HTR-8/SVneo (cell line): ENCODE measurements at places on chromosomes 12 and 14.
A peak's percentile ranks its signal among the peaks of the same experiment; 100 is the strongest.

GRCh38 chr12:38720661-38721060 is 184.7 kb downstream of the CPNE8 start:
- DNase-seq = no peak

DNA sequence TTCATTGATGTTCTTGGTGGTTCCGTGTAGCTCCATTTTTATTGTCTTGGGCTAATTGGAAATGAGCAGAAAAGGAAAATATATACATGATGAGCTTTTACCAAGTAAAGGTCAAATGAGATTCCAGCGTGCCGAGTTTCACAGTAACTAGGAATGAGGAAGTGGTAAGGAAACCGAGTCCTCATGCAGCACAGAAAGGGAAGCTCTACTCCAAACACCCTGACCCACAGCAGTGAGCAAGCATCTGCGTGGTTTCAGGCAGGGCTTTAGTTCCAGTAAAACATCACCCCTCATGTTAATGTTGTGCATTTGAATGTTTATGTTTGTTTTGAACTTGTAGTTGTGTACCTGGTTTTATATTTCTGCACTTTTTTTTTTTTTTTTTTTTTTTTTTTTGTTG is 208.0 kb downstream of the SLC41A2 start:
- no peak for DNase-seq

- DNase-seq = no peak
Observed at GRCh38 chr14:104721505-104722431, 2.3 kb upstream of the ADSS1 start.

- no peak for DNase-seq
Observed at GRCh38 chr12:27199638-27200300, 44.3 kb upstream of the STK38L start.

DNA sequence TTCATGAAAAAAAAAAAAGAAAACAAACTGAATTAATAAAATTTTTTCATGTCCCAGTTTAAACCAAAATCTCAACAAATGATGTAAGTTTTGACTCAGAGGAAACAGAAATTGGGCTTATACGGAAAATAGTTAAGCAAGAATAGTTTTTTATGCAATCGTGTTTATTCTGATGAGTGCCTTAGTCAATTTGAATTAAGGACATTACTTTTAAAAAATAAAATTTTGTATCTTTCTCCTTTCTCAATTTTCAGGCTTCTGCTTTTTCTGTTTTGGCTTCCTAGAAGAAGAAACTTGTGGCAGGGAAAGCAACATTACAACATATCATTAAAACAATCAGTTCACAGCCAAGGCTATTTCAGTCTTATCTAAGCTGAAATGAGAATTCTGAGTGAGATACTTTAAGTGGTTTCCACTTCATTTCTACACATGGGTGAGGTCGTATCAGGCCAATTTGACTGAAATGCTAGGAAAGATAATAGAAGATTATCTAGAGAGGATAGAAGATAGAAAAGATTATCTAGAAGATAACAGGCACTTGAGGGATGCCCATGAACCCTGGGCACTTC is 52.4 kb downstream of the BCL2L14 start:
- no peak for DNase-seq

DNA sequence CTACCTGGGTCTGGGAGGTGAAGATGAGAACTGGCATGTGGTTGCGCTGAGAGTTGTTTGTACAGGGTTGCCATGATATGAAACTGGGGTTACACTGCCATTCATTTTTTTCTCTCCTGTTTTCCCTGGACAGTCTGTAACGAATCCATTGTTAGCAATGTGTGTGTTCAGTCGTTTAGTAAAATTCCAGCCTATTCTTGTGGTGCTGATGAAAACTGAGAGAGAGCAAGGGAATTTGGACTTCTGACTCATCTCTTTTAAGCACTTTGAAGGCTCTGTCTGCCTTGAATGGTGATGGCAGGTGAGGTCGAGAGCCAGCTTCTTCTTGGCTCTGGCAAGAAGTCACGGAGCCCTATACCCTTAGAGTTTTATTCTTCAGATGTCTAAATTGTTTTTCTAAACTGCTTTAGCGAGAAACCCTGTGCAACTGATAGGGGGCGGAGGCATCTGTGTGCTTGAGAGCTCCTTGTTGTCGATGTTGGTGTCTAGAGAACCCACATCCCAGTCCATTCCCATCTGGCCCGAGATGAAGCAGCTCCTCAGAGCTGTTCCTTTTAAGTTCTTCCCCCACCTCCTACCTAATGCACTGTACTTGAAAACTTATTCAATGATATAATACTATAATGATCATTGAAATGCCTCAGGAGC is 204.4 kb downstream of the TMX1 start:
- no peak for DNase-seq

- no peak for DNase-seq
Observed at GRCh38 chr12:71243370-71243769, 85.6 kb upstream of the TSPAN8 start.

DNA sequence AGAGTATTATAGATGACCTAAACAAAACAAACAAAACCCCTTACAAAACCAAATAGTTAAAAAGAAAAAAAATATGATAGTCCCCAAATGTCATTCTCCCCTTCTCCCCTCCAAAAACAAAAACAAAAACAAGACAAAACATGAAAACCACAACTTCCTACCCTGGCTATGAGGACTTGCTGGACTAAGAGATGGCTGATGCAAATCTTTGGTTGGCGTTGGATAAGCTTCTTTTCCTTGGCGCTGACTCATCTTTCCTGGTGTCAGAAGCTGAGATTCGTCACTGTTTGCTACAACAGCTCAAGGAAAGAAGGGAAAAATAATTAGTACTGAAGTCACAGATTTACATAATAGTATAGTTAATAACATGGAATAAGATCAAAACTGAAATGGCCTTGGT is 102.5 kb upstream of the BBS10 start:
- peak; percentile 53 for DNase-seq

DNA sequence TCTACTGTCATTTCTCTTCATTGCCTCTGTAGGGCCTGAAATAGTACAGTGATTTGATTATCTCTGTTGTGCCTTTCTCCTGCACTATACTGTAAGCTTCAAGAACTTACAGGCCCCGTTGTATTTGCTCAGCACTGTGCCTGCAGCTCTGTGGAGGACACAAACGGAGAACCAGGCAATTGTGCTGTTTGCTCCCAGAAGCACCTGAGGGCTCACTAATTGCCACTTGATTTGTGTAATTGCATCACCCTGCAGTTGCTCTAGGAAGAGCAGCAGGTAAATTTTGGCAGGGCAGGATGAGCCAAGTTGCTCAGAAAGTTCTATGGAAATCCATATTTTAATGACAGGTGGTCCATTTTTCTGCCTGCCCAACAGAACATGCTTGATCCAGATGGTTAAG is 11.6 kb upstream of the KRT82 start:
- DNase-seq = no peak

- no peak for DNase-seq
Observed at GRCh38 chr12:26870491-26871419, 37.8 kb upstream of the ITPR2 start.

DNA sequence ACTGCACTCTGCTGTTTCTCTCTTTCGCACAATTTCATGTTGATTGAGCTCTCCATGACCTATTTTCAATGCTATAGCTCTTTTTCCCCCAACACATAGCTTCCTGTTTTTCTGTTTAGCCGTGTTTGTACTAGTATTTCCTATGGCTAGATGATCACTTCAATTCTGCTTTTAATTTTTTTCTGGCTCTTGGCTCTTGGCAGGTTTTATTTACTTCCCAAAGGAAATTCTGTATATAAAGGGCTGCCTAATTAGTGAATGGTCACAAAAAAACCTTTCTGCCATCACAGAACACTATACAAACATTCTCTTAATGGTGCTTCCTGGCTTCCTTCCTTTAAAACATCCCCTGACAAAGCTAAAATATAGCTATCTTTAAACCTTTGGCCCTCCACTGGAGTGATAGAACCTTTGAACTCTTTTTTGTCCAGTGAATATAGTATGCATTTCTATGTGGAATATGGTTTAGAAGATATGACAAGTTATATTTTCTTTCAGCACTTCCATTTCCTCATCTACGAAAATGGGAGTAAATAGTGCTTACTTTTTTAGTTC is 88.2 kb downstream of the RASSF9 start:
- no peak for DNase-seq

DNA sequence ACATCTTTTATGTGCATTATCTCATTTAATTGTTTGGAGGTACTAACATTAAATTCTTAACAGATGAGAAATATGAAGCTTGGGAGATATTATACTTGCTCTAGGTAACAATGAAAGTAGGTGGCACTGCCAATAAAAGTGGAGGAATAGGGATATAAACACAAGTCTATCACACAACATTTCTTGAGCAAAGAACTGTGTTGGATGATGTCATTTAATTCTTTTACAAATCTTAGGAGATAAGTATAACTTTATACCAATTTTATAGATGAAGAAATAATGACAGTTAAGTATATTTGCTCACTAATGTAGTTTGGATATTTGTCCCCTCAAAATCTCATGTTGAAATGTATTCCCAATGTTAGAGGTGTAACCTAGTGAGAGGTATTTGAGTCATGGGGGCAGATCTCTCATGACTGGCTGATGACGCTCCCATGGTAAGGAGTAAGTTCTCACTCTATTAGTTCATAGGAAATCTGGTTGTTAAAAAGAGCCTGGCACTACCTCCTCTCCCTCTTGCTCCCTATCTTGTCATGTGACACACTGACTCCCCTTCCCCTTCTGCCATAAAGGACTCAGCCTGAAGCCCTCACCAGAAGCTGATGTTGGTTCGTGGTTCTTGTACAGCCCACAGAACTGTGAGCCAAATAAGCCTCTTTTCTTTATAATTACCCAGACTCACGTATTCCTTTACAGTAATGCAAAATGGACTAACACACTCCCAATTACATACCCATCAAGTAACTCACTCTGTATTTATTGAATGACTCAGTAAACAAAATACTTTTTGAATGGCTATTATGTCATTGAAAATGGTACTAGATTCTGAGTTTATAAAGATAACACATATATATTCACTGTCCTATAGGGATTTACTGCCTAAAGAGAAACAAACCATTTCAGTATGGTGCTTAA is 146.8 kb upstream of the KITLG start:
- no peak for DNase-seq

GRCh38 chr14:69152181-69152901 is 578 bp downstream of the DCAF5 start:
- peak; percentile 66 for DNase-seq

- DNase-seq = no peak
Observed at GRCh38 chr14:20820063-20820904, 17.6 kb upstream of the RNASE1 start.

DNA sequence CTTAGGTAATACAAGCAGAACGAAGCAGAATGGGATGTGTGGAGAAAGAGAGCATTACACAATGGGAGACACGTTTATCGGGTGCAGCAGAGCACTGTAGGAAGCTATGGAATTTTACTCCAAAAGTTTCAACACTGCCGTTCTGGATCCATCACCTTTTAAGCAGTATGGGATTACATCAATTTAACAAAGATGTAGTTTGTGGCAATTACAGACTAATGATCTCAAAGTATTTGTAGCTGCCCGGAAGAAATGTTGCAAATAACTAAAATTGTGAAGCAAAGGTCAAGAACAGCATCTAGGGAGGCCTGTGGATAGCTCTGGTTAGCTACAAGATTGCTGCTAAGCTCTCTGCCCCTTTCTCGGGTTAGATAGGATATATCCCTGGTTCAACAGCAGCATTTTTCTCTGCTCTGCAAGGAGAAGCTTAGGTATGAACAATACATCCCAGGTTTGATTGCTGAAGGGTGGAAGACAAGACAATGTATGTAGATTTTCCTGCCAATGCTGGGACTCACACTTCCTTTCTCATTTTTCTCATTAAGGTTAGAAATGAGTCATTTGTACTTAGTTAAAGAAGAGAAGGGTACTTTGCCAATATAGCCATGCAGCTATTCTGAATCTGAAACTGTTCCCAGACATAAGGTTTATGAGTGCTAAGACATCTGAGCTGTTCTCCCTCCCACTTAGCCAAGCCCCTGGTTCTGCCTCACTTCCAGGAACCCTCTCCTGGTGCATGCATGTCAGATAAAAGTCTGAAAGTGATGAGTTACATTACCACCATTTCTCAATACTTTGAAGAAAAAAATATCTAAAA is 75.0 kb upstream of the HIF1A start:
- DNase-seq = peak; percentile 89

DNA sequence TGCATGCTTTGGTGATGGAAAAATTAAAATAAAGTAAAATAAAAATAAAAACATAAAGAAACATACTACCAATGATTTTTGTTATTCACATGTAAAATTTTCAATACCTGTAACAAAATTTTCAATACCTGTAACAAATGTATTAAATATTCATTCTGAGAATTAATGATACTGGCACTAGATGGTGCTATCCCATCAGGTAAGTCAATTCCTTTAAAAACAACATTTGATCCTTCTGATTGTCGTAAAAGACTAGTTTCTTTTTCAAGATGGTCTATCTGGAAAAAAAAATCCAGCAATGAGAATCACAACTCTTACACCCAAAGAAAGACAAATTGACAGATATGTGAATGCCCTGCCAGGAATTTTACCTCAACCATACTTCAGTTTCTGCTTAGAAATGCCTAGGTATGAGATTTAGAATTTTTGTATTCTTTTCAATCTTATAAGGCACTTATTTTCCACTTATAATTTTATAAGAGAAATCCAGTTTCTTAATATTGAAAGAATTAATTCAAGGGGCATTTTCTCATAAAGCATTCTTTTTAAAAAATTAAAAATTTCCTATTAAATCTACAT is 30.7 kb downstream of the CEP290 start:
- DNase-seq = peak; percentile 40

DNA sequence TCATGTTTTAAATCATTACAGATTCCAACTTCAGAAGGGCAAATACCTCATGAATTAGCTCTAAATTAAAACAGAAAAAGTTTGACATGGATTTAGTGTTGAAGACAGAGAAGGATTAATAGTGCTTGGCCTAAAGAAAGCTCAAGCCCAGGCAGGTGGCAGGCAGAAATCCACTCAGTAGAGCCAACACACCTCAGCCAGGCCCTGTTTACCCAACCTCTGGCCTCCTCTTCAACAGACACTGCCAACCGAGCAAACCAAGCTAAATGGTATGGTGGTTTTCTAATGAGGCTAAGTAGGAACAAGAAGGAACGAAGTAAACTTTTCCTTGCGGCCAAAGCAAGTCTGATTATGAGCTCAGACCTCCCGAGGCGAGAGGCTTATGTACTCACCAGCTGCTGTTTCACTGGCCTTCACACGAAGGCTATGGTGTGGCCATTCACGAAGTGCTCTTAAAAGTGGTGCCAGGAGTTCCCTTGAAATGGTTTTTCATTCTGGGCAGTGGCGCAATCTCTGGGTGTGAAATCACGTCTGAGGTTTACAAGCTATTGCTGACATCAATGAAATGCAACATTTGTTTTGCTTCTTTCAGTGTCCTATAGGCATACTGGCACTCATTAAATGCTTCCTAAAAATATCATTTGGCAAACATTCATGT is 124.1 kb upstream of the LGR5 start:
- no peak for DNase-seq

GRCh38 chr12:10607885-10608458 is 5.4 kb downstream of the MAGOHB start:
- no peak for DNase-seq

DNA sequence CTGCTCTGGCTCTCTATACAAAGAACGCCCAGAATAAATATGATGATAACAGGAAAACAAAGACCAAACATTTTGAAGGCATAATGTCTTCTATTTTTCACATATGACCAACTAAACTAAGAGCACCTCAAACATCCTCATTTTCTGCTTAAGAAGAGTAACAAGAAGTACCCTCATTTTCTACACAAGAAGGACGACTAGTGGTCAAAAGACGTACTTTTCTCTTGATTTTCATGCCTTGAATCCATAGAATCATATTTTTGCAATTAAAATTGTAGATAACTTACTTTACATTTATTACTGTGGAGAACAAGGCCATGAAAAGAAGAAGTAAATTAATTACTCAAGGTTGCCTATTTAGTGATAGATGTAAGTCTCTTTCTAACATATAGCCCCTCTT is 358.6 kb downstream of the DUSP6 start:
- DNase-seq = peak; percentile 44

- no peak for DNase-seq
Observed at GRCh38 chr14:68748691-68749090, 44.2 kb downstream of the ZFP36L1 start.
